ENCODE measurements at places on chromosomes 6 and 20.

DNA sequence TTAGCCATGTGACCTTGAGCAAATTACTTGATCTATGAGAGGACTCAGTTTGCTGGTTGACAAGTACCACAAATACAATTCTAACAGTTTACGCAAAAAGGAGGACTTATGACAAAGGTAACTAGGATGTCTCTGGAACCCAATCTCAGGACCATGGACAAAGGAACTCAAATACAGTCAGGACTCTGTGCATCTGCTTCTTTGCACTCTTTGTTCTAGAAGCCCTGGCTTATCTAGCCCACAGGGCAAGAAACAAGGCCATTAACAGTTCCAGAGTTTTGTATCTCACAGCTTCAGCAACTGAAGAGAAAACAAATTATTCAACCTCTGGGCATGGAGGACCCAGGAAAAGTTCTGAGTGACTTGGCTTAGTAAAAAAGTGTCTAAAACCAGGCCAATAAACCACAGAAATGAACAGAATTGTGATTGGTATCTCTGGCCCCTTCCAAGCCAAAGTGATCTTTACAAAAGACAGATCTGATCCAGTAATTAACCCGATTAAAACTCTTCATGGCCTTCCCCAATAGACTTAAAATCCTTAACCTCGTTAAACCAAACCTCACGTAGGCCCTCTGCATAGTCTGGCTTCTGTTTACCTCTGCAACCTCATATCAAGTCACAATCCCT lies 5.9 kb downstream of the WASF1 start:
- DNase-seq, result no peak

GRCh38 chr20:39669659-39670058 lies 707.5 kb downstream of the DHX35 start:
- DNase-seq, result no peak

DNA sequence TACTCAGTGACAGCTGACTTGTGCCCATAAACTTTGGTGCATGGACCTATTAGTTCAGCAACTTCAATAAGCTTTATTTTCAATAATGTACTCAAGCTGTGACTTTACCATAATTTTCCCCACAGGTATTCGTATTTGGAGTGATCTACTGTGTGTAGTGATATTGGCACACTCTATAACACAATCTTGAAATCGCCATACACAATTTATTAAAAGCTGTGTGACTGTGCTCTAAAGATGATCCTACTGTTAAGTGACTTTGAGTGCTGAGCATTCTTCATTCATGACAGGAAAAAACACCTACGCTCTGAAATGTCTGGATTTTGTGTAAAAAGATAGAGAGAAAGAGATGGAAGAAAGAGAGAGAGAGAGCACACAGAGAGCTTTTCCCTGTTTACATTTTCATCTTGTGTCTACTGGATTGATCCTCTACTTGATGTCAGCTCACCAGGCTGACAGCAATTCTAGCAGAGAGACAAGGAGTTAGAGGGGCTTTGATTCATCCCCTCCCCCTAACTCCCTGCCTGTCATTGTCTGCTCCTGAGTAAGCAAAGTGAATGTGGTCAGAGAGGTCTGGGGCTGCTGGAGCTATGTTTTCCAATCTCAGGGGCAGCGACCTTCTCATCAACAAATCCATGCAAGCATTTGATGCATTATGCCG lies 538.7 kb upstream of the POU3F2 start:
- no peak for DNase-seq

DNA sequence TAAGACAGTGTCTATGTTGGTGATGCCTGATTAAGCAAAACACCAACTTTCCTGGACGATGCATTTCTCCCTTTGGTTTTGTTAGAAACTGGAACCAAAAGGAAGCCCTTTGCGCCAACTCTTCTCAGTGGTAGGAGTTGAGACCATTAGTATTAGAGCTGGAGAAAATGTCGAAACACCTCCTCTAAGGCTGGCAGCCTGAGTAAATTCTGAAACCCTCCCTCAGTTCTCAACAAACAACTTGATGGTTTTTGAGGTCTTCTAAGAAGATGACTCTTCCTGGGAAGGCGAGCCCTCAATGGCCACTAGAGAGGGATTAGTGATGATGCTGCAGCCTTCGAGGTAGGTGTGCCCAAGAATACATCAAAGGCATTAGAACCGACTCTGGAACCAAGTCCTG lies 78.4 kb upstream of the CCN6 start:
- no peak for DNase-seq
